ENCODE measurements at places on chromosomes 11 and 22.

DNA sequence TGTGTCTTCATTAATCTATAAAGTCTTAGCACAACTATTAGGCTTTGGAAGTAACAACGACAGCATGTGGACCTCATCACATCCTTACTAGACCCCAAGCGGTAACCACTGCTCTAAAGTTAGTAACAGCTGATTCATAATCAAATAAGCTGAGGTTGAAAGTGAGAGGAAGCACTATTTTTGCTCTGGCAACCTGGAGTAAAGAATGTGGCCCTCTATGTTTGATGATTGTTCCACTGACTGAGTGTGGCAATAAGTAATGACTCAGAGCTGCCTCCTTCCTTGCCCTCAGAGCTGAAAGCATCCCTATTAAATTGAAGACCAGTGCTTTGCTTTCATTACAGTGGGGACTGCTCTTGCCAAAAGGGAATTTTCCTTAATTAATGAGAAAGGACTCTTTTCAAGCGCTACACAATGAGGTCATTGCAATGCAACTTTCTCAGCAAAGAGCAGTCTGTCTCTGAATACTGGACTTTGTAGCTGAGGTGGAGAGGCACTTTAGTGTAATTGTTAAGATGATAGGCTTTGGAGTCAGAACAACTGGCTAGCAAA is 906.1 kb upstream of the RAG2 start:
- DNase-seq: no peak

DNA sequence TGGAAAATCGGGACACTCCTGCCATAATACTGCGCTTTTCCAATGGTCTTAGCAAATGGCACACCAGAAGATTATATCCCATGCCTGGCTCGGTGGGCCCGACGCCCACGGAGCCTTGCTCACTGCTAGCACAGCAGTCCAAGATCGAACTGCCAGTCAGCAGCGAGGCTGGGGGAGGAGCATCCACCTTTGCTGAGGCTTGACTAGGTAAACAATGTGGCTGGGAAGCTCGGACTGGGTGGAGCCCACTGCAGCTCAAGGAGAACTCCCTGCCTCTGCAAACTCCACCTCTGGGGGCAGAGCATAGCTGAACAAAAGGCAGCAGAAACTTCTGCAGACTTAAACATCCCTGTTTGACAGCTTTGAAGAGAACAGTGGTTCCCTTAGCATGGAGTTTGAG is 15.6 kb downstream of the PTH start:
- no peak for DNase-seq

GRCh38 chr11:62399878-62400266 is 19.0 kb upstream of the SCGB1A1 start:
- no peak for DNase-seq

DNA sequence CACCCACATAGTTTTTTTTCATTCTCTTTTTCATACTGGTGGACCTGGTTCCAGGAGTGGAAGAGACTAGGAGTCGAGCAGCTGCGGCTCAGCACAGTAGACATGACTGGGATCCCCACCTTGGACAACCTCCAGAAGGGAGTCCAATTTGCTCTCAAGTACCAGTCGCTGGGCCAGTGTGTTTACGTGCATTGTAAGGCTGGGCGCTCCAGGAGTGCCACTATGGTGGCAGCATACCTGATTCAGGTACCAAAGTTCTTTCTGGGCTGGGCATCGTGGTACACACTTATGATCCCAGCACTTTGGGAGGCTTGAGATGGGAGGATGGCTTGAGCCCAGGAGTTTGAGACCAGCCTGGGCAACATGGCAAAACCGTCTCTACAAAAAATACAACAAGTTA is 4.2 kb downstream of the PTPMT1 start:
- DNase-seq: no peak

DNA sequence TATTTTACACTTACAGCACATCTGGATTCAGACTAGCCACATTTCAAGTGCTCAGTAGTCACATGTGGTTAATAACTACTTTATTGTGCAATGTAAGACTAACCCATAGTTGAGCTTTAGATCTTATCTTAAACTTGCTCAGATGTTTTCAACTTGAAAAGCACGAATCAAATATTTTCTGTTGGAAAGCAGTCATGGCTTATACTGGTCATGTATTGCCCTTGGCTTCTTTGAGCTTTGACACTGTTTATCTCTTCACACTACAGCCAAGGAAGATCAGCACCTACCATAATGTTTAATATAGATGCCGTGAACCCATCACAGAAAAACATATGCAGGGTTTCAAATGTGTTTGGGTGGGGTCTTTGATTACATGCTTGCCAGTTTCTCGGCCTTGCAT is 4.4 kb downstream of the RBX1 start:
- DNase-seq: no peak

DNA sequence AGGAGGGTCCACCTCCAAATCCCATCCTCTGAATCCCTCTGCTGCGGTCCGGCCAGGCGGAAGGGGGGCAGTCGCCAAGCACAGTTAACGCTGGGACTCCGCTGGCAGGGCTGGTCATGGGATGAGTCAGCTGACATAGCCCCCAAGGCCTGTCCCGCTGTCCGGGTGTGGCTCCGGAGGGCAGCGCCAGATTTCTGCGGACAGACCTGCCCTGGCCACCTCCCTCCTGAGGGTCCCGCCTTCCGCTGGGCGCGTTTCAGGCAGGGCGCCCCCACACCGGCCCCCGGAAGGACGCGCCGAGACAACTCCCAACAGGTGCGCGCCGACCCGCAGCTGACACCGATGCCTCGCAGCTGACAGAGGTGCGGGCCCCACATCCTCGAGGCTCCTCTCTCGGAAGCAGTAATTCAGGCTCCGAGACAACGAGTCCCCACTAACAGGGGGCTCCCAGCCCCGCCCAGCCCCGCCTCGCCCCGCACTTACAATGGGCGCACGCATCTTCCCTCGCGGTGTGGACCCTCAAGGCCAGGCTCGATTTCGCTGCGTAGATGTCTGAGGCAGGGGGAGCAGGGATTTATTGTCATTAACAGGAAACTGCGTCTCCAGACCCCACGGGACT is 607 bp downstream of the PLAAT3 start:
- DNase-seq: no peak

- no peak for DNase-seq
Observed at GRCh38 chr22:44505796-44506354, 7.8 kb upstream of the RTL6 start.

Measured in activated B cell treated with CpG ODN at 0.5 μM for 24 hours (primary cell).